ENCODE measurements at places on chromosomes 1 and 21.
A peak's percentile ranks its signal among the peaks of the same experiment; 100 is the strongest.

DNA sequence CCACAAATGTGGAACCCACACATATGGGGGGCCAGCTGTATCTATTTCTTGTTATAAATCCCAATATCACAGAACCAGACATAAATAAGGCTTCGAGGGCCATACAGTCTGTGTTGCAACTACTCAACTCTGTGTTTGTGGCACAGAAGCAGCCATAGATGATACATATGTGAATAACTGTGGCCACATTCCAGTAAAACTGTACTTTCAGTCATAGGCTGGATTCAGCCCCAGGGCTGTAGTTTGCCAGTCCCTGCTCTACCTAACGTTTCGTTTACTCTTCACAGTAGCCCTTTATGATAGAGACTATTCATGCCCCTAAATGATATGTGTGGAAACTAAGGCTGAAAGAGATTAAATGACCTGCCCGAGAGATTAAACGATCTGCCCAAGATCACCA is 48.7 kb downstream of the FHAD1 start:
- no peak for DNase-seq

DNA sequence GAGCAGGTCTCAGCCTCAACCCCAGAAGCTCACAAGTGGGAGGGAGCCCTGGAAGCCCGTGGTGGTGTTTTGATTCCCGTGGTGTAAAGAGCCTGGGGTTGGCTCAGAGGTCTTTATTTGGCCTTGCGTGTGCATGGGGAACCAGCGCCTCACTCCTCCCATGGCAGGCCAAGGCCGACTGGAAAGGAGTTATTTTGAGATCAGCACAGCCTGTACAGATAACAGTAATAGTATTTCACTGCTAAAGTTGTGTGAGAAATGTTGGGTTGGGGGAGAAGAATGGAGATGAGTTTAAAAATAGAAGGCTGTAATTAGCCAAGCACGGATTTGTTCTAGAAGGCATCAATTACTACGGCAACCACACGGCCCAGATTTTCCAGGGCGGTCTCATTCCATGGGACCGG is 186.5 kb downstream of the DYRK1A start:
- no peak for DNase-seq

GRCh38 chr1:152933196-152933595 is 13.8 kb upstream of the SPRR5 start:
- DNase-seq: no peak

GRCh38 chr1:55234016-55234415 is 18.9 kb upstream of the USP24 start:
- DNase-seq: no peak

GRCh38 chr21:44766014-44766817 is 35.4 kb downstream of the UBE2G2 start:
- DNase-seq: no peak

GRCh38 chr1:51847294-51847920 is 31.1 kb downstream of the NRDC start:
- DNase-seq: no peak

DNA sequence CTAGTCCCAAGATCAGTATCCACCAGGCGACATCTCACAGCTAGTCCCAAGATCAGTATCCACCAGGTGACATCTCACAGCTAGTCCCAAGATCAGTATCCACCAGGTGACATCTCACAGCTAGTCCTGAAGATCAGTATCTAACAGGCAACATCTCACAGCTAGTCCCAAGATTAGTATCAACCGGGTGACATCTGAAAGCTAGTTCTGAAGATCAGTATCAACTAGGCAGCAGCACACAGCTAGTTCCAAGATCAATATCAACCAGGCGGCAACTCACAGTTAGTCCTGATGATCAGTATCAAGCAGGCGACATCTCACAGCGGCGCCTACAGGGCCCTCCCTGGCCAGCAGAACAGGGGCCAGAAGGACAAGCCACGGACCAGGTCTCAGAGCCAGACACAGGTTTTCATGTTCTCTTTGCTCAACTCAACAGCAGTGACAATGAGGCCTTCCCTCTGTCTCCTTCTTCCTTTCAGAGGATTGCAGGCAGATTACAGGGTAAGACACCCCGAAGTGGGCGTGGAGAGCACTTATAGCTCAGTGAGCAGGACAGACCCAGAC is 32.5 kb downstream of the NPHP4 start:
- DNase-seq: no peak

GRCh38 chr1:206739411-206740076 is 31.0 kb upstream of the IL19 start:
- peak; percentile 75 for DNase-seq

GRCh38 chr1:219927956-219928790 is at the start of gene SLC30A10:
SLC30A10 (minus strand) TSS chr1:219928557; CDS start chr1:219928440, 117 bp downstream.
- DNase-seq: peak; percentile 23

GRCh38 chr1:241419986-241420385 is 63.0 kb upstream of the RGS7 start:
- DNase-seq: no peak

- DNase-seq: no peak
Measured at GRCh38 chr1:83764209-83764608, 234.7 kb downstream of the TTLL7 start.

- DNase-seq: no peak
Measured at GRCh38 chr1:228478912-228479711, 8.1 kb upstream of the RNF187 start.

GRCh38 chr1:20958430-20958829 is 171.3 kb upstream of the HP1BP3 start:
- DNase-seq: no peak

DNA sequence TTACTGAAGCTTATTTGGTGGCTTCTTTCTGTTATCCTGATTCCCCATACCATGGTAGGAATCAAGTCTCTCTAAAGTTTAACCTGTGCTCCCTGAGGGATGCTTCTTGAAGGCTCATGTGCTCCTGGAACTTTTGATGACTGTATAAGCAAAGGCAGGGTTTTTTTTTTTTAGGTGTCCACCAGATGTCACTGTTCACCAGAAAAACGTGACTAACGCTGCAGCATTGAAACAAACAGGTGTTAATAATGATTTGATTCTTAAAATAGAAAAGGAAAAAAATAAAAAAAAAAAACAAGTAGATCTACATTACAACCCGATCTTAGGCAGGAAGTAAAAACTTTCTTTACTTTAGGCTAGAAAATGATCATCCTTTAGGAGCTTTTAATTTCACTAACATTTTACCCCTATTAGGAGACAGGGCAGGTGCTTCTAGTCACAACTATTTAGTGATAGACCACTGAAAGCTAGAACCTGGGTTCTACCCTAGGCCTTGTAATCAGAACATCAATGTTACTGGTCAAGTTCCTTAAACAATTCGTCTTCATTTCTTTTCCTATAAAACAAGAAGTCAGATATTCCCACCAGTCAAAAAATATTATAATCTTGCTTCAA is 223.0 kb downstream of the PLA2G4A start:
- no peak for DNase-seq

DNA sequence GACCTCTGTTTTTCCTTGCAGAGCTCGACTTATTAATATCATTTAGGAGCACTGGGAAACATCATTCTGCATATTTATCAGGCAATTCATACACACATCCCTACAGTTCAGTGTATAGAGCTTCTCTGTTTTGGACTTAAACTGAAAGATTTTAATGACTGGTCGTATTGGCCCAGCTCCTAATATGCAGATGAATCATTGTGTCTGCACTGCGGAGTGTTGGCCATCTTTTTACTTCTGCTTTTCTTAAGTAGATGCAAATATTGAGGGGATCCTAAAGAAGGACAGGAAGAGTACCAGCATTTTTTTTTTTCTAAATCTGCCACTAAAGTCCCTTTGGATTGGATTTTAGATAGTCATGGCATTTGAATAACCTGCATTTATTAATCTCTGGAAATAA is 154.8 kb downstream of the BACH1 start:
- DNase-seq: no peak

GRCh38 chr1:234955107-234955731 is 173.4 kb downstream of the TOMM20 start:
- DNase-seq: peak; percentile 34

GRCh38 chr1:200028586-200029034 is 1.1 kb downstream of the NR5A2 start:
- DNase-seq: no peak

GRCh38 chr1:63904826-63905225 is 131.0 kb downstream of the ROR1 start:
- no peak for DNase-seq

- no peak for DNase-seq
Measured at GRCh38 chr21:42543106-42543847, 29.6 kb downstream of the SLC37A1 start.

GRCh38 chr1:45953934-45954847 is 150.8 kb downstream of the MAST2 start:
- no peak for DNase-seq

DNA sequence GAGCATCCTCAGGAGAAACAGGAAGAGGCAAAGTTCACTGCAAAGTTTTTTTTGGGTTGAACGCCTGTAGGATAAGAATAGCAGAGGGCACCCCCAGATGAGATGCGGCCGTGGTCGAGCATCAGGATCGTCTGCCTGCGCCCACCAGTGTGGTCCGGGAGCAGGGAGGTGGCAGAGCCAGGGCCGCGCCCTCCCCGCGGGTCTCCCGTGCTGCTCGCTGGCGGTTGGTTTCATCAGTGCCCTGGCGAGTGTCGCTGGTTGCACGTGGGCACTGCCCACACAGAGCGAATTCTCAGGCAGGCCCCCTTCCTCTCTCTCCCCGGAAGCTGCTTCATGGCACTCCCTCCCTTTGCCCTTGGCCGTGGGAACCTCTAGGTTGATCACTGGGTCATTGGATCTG is 120.0 kb downstream of the PCBP3 start:
- no peak for DNase-seq

GRCh38 chr1:55037733-55038551 is 1.4 kb upstream of the PCSK9 start:
- DNase-seq: no peak

DNA sequence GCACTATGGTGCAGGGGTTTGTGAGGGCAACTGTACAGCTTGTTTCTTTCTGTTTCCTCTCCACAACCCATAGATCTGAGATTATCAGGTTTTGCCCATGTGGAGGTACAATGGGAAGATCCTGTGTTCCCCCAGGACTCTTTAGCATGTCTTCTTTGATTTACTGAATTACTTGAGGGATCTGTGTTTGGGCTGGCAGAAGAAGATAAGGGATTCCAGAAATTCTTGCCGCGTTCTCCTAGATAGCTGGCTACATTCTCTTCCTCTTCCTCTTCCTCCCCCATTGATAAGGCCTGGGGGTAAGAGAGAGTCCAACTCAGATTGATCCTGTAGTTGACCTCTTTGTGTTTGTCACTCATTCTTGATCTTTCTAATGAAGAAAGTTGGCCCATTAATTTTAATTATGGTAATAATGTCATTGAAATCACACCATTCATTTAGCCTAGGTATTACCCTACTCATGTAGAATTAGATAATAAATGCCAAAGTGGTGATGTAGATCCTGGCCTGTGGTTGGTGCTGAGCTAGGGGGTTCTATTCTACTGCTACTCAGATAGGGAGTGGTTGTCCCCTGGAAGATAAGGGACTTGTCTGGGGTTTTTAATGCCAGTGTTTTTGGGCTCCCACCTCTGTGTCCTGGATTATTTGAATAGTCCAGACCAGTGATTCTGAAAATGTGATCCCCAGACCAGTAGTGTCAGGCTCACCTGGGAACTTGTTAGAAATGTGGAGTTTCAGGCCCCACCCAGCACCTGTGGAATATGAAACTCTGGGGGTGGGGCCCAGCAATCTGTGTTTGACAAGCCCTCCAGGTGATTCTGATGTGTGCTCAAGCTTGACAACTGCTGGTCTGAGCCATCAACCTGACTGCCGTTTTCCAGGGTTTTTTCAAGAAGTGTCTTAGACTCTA is 122.2 kb downstream of the NOS1AP start:
- DNase-seq: no peak

- DNase-seq: no peak
Measured at GRCh38 chr21:29194847-29195246, 64.4 kb downstream of the MAP3K7CL start.

- DNase-seq: no peak
Measured at GRCh38 chr21:44529503-44530125, 10.4 kb downstream of the KRTAP10-1 start.

- peak; percentile 42 for DNase-seq
Measured at GRCh38 chr1:157073944-157074685, 25.5 kb downstream of the ETV3L start.

DNA sequence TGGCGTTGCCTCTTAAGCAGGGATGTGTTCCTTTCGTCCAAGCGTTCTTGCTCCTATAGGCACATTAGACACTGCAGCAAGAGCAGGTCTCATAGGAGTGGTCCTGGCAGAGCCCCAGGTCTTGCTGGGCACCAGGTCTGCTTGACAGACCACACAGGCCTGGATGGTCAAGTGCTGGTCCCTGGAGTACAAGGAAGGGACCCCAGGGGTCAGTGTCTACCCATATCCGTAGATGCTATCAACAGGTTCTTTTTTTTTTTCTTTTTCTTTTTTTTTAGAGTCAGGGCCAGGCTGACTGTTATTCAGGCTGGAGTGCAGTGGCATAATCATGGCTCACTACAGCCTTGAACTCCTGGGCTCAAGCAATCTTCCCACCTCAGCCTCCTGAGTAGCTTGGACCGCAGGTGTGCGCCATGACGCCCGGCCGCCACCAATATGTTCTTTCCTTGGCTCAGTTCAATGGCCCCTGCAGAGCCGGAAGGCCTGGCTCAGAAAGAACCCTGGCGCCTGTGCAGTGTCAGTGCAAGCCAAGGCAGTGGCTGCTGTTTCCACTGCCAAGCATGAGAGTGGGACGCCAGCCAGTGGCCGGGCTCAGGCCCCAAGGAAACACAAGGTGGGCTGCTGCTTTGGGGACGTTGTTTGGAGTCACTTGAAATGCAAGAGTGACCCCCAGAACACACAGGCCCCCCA is 10.0 kb upstream of the TNFRSF8 start:
- DNase-seq: no peak

DNA sequence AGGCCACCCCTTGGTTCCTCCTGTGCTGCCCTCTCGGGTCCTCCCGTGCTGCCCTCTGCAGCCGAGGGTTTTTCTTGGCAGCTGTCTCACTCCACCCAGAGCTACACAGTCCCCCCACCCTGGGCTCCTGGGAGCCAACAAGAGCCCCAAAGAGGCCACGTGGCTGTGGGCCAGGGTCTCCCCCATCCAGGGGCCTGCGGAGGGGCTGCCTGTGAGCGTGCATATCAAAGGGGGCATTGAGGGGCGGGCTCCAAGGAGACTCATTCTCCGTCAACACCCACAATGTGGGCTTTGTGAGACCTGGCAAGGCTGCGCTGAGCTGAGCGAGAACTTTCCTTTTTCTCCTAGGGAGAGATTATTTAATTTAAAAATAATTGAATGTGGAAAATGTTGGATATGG is 108.7 kb upstream of the ARHGEF16 start:
- DNase-seq: no peak

Data from activated T-cell treated with anti-CD3 and anti-CD28 coated beads, Interleukin-2, amount 50 U/mL, for 48 hours (primary cell).